Substantia nigra (tissue), 51 donors: ENCODE measurements at places on chromosomes 1 and 21.

GRCh38 chr1:22915816-22916470 lies 56.7 kb downstream of the LACTBL1 start:
- no peak for DNase-seq

- no peak for DNase-seq
Measured at GRCh38 chr1:112904071-112904830, 51.7 kb downstream of the SLC16A1 start.

GRCh38 chr1:167168424-167168823 lies 52.3 kb upstream of the POU2F1 start:
- DNase-seq = no peak

- DNase-seq = no peak
Measured at GRCh38 chr1:193404236-193404635, 217.8 kb upstream of the B3GALT2 start.

DNA sequence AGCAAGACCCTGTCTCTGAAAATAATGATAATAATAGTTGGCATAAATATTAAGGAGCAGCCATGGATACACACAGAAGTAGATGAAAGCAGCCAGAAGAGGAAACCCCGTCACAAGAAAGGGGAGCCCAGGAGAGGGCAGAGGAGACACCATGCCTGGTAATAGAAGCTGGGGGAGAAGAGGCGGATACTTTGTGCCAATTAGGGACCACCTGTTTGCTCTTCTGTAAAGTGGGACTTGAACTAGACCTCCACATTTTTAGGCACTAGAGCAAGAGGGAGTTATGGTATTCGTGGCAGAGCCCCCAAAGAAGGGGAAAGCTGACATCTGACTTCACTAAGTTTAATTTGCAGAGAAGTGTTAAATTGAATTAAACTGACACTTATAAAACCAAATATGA lies 12.5 kb downstream of the CELA2B start:
- no peak for DNase-seq

- DNase-seq = no peak
Measured at GRCh38 chr21:45297869-45298268, 10.2 kb upstream of the POFUT2 start.

GRCh38 chr1:108634521-108634920 lies 26.4 kb downstream of the HENMT1 start:
- DNase-seq = no peak

- no peak for DNase-seq
Measured at GRCh38 chr1:84442256-84442655, 36.8 kb upstream of the RPF1 start.

- no peak for DNase-seq
Measured at GRCh38 chr1:229365569-229365968, 22.7 kb upstream of the CCSAP start.

- DNase-seq = no peak
Measured at GRCh38 chr1:3679098-3679555, 26.8 kb downstream of the TP73 start.

GRCh38 chr1:33143176-33143575 lies 38.7 kb downstream of the TRIM62 start:
- DNase-seq = no peak

DNA sequence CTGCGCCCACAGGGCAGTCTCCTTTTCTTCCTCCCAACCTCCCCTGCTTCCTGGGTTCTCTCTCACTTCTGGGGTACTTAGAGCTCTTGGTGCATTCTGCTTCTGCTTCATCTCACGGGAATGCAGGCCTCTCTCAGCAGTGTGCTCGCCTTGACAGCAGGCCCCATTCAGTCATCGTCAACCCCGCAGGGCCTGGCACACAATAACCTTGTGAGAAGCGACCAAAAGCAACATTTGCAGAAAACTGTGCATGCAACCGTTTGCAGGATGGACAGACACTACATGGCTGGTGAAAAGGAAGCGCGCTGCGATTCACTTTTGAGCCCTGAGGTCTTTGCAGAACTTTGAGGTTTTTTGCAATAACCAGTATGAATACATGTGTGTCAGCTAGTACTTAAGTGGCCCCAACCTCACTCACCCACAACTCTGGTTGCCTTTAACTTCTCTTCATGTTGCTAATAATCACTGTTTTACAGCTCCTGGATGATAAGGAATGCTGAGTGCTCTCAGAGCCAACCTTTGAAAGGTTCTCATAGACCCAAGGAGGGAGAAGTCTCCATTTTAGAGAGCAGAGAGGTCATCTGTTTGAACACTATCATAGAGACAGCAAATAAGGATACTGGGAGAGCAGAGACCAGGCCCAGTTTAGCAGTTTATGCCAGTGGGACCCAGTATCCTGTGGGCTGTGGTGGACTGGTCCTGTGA lies 2.5 kb upstream of the CD160 start:
- no peak for DNase-seq

DNA sequence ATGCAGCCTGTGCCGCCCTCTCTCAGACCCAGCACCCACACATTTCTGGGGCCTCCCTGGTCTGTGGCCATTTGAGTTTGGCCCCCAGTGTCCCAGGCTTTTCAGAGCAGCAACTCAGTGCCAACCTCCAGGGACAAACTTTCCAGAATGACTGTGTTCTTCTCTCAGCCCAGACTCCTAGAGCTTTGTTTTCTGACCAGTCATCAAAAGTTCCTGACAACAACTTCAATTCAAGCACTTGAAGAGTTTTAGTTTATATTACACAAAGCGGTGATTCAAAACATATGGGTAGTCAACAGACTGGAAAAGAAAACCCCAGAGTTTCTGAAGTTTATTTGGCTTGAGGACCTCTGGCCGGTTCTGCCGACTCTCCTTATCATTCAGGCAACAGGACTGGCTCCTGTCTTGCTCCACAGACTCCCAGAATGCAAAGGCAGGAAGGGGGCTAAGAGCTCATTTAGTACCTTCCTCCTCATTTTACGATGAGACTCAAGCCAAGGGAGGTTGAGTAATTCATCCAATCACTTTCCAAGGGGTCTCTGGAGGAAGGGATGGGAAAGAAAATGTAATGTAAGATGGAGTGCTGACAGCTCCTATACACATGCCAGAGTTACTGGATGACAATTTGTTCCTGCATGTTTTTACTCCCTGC lies 27.0 kb upstream of the TIAM1 start:
- no peak for DNase-seq

DNA sequence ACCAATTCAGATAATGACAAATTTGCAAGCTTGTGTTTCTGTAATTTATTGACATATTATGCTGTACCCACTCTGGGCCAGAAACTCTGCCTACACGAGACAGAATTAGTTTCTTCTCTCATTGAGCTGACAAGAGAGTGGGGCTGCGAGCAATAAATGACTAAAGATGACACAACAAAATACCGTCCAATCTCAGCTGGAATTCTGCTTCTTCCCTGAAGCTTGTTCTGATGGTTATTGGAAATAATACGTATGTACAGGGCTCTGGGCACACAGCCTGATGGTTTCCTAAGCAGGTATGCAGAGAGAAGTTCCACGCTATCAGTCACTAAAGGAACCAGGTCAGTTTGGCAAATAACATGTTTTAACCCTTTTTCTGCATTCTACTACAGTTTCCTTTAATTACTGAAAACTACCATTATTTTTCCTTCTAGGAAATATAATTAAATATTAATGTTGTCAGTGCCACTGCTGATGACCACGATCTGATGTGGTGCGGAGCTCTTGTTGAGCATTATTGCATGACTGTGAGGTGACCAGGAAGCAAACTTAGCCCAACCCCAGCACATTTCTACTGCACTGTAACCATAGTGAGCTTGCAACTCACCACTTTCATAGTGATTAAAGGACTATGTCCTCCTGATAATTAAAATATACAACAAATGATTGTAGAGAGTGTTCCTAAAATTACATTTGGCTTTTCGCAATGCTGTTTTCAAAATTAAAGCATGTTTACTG lies 221.4 kb upstream of the L1TD1 start:
- DNase-seq = no peak

DNA sequence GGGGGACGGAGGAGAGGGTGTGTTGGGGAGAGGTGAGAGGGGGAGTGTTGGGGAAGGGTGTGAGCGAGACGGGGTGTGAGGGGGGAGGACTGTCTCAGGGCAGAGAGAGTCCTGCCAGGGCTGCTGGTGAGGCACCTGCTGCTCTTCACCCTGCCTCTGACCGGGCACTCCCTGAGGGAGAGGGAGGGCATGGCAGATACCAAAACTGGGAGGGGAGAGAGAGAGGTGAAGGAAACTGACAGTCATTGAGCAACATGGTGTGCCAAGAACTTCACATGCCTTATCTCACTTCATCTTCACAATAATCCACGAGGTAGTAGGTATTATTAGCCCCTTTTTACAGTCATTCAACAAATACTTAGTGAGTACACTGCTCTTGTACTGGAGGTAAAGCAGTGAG lies 61.3 kb upstream of the ARTN start:
- no peak for DNase-seq

DNA sequence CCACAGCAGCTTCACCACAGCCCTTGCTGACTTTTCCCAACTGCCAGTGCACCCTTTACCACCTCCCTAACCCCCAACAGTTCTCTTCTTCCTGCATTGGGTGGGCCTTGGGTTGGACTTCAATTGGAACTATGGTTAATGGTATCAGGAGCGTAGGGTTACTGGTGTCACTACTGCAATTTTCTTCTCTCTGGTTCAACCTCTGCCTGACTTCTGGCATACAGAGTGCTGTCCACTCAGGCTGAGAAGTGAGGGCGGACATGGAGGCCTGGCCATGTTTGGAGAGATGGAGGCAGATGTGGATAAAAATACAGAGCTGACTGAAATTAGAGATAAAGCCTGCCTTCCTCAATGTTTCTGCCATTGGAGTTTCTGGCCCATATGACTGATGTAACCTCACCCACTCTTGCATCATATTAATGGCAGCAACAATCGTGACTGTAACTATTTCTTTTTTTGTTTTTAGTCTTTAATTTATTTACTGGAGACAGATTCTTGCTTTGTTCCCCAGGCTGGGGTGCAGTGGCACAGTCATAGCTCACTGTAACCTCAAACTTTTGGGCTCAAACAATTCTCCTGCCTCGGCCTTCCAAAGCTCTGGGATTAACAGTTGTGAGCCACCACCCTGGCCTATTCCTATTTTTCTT lies 87.8 kb downstream of the NAV1 start:
- DNase-seq = no peak

DNA sequence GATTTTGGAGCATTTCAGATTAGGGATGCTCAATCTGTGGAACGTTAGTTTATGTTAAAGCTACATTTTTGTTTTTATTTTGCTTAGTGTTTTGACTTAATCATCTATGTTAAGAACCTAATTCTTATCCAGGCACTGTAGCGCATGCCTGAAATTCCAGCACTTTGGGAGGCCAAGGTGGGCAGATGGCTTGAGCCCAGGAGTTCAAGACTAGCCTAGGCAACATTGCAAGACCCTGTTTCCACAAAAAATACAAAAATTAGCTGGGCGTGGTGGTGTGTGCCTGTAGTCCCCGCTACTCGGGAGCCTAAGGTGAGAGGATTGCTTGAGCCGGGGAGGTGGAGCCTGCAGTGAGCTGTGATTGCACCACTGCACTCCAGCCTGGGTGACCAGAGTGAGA lies 23.4 kb downstream of the FNBP1L start:
- DNase-seq = no peak

GRCh38 chr1:178134061-178134460 lies 40.2 kb downstream of the RASAL2 start:
- no peak for DNase-seq

DNA sequence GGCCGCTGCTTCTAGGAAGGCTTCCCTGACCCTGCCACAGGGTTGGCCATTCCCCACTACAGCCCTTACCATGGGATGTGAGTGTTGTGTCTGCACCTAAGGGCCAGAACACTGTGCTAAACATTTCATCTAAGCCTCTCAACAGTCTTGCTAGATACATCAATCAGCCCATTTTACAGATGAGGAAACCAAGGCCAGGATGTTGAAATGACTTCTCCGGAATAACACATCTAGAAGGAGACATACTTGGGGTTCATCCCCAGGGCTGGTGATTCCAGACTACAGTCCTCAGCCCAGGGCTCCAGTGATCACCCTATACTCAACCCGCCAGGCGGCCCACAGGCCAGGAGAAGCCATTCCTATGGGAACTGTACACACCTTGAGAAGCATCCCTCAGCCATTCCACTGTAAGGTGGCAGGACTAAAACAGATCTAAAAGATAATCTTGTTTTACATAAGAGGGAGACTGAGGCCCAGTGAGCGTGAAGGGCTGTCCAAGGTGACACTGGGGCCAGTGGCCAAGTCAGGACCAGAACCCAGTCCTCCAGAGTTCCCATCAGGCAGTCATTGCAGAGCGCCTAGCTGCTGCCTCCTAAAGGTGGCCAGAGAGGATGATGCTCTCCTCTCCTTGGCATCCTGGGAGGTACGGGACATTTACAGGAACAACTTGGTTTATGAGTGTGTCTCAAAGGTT lies 119.5 kb downstream of the GLIS1 start:
- DNase-seq = no peak

GRCh38 chr21:37145635-37146111 lies 72.6 kb downstream of the TTC3 start:
- no peak for DNase-seq

- DNase-seq = no peak
Measured at GRCh38 chr1:222416001-222416791, 131.7 kb downstream of the HHIPL2 start.

- no peak for DNase-seq
Measured at GRCh38 chr1:247914941-247915662, 5.0 kb upstream of the OR2T8 start.

GRCh38 chr1:65243491-65243890 lies 65.9 kb upstream of the DNAJC6 start:
- no peak for DNase-seq

- DNase-seq = no peak
Measured at GRCh38 chr1:29504196-29504595, 267.9 kb downstream of the PTPRU start.

DNA sequence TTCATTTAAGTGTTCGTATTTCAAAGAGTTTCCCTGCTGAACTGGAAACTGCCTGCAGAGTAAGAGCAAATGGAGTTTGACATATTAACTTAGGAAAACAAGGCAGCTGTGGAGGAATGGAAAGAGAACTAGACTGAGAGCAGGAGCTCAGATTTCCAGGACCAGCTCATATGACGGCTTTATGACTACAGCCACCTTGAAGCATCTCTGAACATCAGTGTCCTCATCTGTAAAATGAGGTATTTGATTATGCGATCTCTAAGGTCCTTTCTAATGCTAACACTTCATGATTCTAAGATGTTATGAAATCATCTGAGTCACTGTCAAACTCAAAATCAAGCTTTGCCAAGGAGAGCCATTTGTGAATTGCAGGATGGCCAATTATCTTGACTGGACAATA lies 112.3 kb downstream of the PRRX1 start:
- no peak for DNase-seq

- DNase-seq = no peak
Measured at GRCh38 chr1:10056599-10056987, 23.8 kb downstream of the UBE4B start.

DNA sequence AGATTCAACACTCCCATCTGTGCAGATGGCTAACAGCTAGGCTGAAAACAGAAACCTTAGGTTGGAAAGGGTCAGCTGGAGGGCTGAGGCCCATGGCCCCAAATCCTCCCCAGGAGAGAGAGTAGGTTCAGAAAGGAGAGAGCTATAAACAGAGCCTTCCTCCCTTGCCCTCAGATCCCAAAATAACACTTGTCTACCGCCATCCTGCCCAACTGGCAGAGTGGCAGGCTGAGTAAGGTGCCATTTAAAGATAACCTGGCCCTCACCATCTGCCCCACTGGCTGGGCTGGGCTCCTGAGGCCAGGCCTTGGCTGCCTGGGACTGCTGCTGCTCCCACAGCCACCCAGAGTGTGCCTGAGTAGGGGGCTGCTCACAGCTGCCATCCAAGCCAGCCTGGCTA lies 4.3 kb upstream of the SHISA4 start:
- DNase-seq = no peak
